ENCODE measurements at places on chromosomes 1 and 21.

DNA sequence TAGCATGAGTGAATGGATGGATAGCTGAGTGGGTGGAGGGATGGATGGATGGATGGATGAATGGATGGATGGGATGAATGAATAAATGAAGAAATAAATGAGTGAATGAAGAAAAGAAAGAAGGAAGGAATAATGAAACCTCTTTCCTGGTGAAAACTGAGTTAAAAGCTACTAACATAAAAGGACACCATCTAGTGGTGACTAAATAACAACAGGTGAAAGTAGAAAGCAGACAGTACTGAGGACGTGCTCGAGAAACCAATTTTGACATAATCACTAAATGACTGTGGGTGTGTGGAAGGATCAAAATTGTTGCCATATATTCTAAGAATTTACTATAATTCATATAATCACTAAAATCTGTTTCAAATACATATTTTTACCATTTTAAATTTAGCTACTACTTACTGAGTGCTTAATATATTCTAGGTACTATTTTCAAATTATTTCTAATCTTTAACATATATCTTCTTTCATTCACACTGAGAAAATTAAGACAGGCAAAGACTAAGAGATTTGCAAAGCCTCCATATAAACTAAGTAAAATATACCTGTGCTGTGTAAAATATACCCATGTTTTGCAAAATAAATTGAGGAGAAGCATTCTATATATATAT is 522.9 kb downstream of the LRRIQ3 start:
- DNase-seq: no peak

- no peak for DNase-seq
Observed at GRCh38 chr1:11449100-11449403, 29.9 kb upstream of the DISP3 start.

DNA sequence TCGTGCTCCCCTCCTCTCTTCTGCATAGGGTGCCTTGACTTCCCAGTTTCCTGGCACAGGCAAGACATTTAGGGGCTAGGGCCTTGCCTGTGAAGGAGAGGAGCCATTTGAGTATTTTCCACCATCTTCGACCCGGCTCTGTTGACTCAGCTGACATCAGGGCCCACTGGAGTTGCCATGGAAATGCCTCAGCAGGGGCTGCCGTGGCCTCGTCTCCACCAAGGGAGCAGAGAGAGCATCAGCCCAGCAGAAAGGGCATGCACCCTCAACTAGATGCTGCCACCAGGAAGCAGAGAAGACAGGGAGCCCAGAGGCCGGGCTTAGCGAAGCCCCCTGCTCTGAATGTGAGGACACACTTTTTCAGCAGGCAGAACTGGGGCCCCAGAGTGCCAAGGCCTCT is 101.9 kb upstream of the ACTL8 start:
- DNase-seq: no peak

DNA sequence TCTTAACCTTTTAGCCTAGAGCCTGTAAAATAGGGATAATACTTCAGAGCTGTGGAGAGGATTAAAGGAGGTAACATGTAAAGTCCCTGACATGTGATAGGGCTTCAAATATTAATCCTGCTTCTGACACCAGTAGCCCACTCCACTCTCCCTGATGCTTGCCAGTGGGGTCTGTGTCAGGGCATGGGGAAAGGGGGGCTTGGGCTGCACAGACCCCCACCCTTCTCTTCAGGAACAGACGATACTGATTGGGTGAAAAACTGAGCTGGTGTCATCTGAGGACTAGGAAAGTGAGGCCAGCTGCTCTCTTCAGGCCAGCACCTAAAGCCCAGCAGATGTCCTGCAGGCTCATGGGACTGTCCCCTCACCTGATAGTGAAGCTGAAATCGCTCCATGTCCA is 27.0 kb upstream of the MEF2D start:
- no peak for DNase-seq

GRCh38 chr1:65494671-65495070 is 74.2 kb downstream of the LEPR start:
- DNase-seq: no peak

GRCh38 chr1:114082867-114083585 is 70.6 kb downstream of the SYT6 start:
- DNase-seq: no peak

DNA sequence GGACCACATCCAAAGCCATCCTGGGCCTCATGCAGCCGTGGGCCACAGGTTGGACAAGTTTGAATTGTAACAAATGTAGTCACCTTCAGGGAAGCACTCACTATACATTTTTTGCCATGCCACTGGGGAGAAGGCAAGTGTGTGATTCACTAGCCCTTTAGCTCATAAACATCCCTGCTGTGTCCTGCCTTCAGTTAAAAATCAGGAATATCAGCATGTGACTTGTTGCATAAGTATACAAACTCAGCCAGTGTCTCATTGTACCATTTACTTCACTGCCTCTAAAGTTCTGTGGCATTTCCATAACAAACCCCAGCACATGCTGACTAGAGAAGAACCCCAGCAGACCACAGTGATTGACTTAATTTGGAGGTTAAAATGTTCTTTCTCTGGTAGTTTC is 142.0 kb upstream of the C1orf105 start:
- no peak for DNase-seq

- peak; percentile 44 for DNase-seq
Observed at GRCh38 chr1:114108751-114109255, 44.9 kb downstream of the SYT6 start.

DNA sequence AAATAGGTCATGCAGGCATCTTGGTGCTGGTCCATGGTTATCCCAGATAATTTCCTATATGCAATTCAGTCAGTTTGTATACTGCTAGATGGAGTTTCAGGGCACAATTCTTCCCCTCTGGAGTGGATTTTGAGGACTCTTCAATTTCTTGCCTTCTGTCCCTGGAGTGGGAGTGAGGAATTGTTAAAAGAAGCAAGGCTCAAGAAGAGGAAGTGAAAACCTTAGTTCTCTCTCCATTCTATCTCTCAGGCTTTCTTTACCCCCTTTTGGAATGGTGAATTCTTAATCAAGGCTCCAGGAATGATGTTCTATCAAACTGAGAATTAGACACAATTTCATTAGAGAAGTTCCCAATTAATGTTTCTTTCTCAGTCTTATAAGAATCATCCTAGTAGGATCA is 67.1 kb downstream of the RWDD3 start:
- DNase-seq: no peak

- no peak for DNase-seq
Observed at GRCh38 chr21:17866590-17866989, 47.4 kb upstream of the C21orf91 start.

DNA sequence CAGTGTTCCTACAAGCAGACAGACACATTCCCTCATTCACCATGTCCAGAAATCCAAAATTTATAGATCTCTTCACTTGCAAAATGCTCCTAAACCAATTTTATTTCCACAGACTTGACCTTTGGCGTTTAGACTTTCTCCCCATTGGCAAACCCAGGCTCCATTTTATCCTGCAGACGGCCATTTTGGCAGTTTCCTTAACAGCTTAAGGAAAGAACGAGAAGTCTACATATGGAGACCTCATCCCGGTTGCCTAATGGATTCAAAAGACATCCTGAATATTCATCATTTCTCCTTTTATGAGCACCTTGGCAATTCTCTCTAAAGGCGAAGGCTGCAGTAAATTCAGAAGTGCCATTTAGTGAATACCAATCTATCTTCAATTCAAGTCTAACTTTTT is 132.9 kb downstream of the HLX start:
- DNase-seq: no peak

DNA sequence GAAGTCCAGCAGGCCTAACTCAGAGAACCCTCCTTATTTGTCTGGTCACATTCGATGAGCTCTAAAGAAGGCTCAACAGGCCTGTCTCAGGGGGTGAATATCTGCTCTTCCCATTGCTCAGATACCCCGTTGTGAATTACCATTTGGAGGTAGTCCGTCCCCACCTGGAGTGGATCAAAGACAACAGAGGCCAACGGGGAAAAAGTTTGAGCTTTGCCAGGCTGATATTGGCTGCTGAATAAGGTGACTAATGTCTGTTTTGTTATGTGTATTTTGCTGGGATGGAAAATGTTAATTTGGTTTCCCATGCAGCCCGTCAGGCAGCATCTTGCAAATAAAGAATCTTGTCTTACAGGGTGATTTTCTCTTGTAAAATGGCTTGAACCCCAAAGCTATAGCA is 69.2 kb upstream of the EPS8L3 start:
- no peak for DNase-seq

DNA sequence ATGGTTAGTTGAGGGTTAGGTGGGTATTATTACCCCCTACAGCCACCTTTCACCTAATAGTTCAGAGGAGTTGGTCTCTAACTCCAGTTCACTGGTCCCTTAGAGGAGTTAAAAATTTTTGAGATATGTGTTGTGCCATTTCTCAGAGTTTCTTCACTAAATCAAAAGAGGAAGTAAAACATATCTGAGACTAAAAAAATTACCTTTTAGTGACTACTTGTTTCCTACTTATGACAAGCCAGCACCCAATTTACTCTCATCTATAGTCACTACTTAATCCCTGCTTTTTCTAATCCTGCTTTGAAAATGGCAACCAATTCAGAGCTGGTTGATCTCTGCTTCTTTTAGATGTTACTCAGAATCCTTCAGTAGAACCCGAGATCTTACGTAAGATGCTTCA is 1316.8 kb upstream of the B3GALT2 start:
- DNase-seq: no peak

- no peak for DNase-seq
Observed at GRCh38 chr1:65564493-65564892, 144.0 kb downstream of the LEPR start.

GRCh38 chr1:41171266-41171874 is 70.7 kb downstream of the SCMH1 start:
- no peak for DNase-seq

- no peak for DNase-seq
Observed at GRCh38 chr1:92262516-92262915, 36.3 kb downstream of the GLMN start.

- no peak for DNase-seq
Observed at GRCh38 chr1:230725256-230726012, 11.5 kb upstream of the AGT start.

DNA sequence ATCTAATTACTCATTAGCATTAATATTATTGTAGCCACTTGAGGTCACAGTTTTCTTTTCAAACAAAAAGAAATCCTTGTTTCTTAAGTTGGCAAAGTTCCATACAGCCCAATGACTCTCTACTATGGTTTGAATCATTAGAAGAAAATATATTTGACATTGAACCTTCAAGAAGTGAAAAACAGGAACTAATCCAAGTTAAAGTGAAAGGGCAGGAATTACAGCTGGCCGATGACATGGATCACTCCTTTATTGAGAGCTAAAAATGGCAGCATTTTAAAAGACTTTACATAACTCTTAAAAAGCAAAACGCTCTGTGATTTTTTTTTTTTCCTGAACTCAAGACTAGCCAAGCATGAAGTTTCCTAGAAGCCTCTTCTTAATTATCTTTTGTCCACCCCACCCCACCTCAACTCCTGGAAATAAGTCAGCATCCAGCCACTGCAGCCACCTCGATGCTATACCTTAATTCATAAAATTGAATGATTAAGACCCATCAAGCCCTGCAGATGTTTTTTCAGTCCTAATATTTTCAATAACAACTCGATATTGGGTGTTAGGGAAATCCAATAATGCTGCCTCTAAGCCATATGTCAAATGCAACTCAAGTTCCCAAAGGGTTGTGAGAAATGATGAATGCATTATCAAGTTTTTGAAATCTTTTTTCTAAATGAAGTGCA is 323.1 kb downstream of the HHIPL2 start:
- no peak for DNase-seq

DNA sequence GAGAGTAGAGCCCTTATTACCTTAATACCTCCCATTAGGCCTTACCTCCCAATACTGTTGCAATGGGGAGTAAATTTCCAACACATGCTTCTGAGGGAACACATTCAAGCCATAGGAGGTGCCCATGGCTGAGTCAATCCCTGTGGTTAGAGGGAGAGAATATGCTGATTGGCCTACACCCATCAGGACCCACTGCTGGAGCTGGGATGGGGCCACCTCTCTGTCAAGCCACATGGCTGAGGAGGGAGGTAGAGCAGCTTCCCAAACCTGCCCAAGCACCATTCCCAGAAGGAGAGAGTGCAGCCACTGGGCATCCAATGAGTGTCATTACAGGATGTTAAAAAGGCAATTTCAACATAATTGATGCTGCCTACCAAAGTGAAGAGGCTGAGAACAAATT is 228.1 kb downstream of the C1orf94 start:
- DNase-seq: no peak

DNA sequence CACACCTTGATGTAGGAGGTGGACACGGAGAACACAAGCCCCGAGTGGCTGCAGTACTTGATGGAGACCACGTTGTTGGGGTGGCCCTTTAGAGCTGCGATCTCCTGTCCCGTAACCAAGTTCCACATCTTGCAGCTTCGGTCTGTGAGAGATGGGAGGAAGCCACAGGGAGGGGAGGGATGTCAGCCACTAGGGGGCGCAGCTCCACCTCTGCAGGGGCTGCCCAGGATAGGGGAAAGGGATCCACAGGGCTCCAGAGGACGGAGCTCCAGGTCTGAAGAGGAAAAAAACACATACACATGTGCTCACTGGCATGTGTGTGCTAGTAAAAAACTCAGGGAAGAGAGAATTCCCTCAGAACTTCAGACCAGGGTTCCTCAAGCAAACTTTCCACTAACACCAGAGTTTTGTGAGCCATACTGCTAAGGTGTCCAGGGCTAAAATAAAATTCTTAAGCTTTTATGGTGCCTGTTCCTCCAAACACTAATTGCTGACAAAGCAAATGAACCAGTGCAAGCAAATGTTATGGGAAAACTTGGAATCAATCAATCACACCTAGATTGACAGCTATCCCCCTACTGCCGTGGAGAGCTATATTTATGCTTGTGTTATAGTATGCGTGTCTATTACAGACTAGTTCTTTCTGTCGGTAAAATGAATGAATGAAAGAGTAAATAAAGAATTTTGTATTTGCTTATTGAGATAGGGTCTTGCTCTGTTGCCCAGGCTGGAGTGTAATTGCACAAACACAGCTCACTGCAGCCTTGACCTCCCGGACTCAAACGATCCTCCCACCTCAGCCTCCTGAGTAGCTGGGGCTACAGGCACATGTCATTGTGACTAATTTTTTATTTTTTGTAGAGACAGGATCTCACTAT is 43.7 kb downstream of the KIF21B start:
- DNase-seq: no peak

DNA sequence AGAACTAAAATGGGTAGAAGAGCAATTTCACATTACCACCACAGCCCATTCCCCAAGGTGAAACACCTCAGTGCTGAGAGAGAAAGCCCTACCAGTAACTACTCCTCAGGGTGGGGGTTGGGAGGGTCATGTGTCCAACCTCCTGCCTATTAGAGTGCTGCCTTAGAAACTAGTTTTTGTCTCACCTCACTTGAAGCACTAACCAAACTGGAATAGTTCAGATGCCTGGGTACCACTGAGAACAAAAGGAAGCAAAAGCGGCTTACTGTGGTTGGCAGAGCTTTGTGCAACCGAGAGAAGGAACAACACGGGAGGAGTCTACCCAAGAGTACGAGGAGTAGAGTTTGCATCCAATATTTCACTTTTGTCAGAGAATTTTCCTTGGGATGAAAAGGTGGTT is 1207.5 kb upstream of the ADGRL2 start:
- DNase-seq: no peak

Measured in left cardiac atrium (tissue), 4 donors.